ENCODE measurements at places on chromosomes 3 and 15.

DNA sequence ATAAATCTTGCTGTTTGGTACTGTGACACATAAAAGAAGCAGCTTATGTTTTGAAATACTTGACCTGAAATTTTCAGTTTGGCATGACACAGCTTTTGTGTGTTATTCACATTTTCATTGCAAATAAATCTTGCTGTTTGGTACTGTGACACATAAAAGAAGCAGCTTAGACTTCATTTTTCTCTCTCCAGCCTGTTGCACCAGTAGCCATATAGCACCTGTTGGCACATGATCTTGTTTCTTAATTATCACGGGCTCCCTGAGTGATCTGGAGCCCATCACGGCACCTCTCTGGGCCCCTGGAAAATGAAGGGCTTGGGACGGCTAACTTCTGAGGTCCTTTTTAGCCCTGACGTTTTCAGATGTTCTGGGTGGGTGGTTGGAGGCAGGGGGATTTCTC, 77.4 kb upstream of the SLCO3A1 start:
- no peak for DNase-seq

- DNase-seq: no peak
These were observed 16.2 kb upstream of the RPL24 start for GRCh38 chr3:101702726-101703125.

DNA sequence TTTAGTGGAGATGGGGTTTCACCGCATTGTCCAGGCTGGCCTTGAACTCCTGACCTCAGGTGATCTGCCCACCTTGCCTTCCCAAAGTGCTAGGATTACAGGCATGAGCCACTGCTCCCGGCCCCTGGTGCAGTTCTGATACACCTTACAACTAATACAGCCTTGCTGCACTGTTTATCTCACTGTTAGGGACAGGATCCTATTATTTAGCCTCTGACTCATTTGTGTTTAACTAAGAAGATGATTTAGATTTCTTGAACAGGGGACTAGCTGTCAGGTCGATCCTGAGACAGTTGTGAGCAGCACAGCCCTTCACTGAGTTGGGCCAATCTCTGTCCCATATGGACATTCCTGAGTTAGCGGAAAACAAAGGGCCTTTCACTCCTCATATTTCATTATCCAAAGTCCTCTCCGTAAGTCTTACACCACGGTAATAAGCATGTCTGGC, 19.2 kb downstream of the GYG1 start:
- DNase-seq: no peak

DNA sequence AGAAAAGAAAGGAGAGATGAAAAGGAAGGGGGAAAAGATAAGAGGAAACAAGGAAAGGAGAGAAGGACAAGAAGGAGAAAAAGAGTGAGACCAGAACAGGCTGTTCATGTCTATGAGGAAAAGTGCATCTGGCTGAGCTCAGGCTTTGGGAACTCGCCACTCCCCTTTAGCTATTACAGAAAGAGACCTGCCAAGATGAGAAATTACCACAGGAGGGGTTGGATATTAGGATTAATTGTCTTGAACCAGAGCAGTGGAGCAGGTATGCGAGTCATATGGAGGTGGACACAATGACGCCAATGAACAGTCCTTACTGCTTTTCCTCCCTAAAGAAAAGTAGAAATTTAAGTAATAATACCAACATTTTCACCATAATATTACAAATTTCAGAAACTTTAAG, 577.0 kb upstream of the ARRDC4 start:
- DNase-seq: no peak

DNA sequence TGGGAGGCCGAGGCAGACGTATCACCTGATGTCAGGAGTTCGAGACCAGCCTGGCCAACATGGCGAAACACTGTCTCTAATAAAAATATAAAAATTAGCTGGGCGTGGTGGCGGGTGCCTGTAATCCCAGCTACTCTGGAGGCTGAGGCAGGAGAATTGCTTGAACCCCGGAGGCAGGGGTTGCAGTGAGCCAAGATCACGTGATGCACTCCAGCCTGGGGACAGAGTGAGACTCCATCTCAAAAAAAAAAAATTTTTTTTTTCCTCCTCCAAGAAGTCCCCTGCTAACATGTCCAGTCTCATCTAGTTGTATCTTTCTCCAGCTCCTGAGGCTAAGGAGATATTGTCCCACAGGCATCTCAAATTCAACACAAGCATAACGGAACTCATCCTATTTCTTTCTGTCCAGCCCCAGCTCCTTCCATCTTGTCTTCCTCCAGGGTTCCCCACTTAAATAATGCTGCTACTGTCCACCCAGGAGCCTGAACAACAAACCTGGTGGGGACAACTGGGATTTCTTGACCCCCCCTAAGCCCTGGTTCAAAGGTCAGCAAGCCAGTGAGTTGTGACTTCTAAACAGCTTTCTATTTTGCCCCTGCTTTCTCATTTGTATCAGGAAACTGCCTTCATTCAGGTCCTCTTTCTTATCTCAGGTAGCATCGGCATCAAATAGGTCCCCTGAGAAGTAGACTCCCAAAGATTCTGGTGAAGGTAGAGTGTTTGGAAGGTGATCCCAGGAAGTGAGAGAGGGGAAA, 4.1 kb upstream of the MEF2A start:
- DNase-seq: no peak

DNA sequence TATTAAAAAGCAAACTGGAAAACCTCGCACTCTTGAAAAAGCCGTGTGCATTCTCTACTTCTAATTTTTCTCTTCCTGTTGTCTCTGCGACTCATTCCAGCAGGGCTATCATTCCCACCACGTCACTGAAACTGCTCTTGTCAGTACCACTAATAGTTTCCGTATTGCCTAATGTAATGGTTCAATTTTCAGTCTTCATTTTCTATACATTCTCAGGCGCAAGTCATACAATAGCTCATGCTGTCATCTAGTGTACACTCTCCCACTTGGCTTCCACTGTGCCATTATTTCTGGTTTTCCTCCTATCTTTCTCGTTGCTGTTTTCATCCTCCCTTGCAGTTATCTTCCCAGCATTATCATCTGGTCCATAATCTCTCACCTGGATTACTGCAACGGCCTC, 160.2 kb downstream of the SPATA16 start:
- no peak for DNase-seq

DNA sequence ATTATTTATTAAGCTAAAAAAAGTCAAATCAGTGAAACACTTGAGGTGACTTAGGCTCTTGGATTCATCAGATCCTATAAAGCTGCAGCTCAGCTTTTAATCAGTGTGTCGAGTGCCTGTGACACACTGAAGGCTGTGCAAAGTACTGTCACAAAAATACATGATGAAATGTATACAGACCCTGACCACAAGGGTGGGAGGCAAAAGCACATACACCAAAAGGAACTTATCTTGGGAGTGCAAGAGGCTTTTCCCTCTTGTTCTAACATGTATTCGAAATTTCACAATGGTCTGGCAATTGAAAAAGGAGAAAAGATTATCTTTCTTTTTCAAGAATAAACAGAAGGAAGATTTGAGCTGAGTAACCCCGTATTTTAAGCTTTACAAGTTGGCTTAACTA, 35.9 kb downstream of the VGLL4 start:
- no peak for DNase-seq

DNA sequence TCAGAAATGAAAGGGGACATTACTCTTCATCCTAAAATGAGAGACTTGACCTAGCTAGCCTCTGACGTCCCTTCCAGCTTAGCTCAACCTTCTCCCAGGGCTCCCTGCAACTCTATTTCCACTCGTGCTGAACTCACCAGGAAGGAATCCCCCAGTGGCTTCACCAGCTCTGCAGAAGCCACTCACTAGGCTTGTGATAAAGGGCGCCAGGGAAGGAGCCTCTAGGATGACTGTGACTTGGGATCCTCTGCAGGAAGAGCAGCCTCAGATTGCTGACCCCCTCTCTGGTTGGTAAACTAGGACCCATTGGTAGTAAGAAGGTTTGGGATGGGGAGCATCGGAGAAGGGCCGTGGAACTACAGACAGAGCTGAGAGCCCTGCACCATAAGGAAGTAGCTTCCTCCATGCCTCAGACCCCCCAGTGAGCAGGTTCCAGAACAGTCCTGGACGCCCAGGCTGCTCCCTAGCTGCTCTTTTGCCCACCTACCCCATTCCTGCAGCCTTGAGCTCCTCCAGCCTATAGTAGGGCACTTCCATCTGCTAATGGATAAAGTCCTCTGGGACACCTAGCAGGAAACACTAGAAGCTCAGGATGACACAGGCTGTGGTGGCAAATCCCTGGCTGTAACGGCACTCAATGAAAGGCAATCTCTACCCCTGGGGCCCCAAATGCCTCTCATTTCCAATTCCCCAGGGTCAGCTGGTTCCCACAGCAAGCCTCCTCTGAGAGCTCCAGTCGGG, 26.0 kb downstream of the PLA2G4F start:
- DNase-seq: no peak

DNA sequence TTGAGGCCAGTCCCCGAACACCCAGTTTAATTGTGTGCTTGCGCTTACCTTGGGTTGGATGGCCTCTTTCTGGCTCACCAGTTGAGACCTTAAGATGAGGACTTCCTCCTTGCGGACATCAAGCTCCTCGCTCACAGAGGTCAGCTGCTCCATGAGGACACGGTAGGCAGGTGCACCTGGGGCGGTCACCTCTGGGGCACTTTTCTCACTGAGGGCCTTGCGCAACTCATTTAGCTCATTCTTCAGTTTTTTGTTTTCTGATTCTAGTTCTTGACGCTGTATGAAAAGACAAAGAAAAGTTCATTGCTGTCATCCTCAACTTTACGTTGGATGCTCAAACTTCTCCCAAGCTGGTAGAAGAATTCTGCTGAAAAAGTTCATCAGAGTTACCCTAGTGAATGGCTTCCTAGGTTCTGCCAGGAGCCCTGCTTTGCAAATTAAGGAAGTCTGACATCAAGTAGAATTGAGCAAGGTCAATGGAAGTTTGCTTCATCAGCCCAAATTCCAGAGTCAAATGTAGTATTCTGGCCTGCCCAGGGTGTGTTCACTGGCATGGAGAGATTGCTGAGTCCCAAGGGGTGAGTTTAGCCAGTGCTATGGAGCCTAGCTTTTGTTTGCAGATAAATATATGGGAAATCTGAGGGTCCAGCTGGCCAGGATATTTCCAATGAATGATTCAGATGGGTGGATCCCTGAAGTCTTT, 55.8 kb upstream of the MYO5C start:
- no peak for DNase-seq

DNA sequence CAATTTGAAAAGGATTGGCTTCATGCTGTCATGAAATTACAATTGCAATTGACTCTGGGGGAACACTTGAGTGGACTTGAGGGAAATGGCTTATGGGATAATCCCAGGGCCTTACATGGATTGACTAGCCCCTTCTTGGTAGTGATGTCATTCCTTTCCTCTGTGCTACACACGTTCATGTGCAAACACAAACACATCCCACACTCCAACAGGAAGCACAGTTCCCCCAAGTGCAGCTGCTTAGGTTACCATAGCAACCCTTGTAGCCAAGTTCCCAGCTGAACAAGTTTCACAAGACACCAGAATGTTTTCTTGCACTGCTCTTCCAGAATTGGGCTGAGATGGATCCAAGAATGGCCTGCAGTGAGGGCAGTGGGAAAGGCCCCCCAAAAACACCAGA, 217.0 kb downstream of the ZNF621 start:
- DNase-seq: no peak

DNA sequence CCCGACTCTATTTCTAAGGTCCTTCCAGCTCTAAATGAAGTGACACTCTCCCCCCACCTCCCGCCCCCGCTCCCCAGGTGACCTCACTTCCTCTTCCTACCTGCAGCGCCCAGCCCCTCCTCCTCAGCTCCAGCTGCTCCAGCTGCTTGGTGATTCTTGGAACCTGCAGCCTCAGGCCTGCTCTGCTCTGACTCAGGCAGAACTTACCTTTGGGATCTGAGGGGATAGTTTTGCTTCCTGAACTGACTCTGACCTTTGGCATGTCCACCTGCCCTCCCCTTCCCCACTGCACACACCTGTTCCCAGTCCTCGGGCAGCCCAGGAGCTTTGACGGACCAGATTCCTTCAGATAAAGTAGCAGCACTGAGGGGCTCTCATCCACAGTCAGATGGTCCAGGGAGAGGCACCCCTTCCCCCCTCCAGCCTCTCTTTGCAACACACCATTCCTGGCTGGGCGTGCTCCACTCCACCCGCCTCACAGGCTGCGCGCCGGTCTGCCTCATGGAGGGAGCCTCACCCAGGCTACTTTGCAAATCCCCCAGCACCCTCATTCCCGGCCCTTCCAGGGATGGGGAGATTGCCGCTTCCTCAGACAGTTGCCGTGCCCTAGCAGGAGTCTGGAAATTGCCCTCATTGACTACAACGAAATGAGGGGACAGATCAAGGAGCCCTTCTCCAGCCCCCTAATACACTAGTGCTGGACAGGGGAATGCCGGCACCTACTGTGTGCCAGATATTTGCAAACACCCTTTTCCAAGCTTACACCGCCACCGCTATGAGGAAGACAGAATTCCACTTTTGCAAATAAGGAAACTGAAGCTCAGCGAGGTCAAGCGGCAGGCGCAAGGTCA, 692 bp upstream of the C15orf39 start:
- DNase-seq: no peak

GRCh38 chr3:63874769-63875168, 11.1 kb downstream of the ATXN7 start:
- DNase-seq: no peak

DNA sequence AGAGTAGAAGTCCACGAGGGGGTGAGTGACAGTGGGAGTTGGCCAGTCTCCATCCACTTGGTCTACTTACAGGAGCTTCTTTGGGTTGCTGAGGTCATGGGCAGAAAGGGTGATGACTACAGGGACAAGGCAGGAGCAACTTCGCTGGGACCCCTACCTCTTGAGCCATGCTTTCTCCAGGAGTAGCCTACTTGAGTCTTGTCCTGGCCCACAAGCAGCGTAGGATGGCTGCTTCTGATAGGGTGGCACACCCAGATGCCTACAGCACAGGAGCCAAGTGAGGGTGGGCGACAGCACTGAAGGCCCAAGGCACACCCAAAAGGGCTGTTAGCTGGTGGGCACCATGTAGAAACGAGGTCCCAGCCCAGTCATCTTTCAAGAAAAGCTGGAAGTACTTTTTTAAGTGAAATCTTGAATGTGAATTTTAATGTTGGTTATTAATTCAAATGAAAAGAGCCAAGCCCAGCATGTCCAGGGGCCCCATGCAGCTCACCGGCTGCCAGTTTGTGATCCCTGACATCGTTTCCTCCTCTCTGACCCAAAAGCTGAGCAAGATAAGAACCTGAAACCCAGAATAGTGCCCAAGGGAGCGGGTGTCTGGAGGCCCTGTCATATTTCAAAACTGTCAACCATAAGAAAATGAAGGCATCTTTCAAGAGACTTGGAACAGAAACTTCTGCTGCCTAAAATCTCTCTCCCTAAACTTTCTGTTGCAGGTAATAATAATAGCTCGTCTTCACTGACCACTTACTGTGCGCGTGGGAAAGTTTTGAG, 2.2 kb upstream of the CPEB1 start:
- DNase-seq: no peak

GRCh38 chr15:45829336-45830153, 194.7 kb downstream of the SQOR start:
- DNase-seq: no peak
